Panc1 (cell line): ENCODE measurements at places on chromosomes 3 and 15. TPM values are rescaled to one million over a fixed set of nuclear protein-coding genes. Genes with fewer than 3 reads are reported as not detected.

- DNase-seq = no peak
These were observed 35.4 kb downstream of the FXR1 start for GRCh38 chr3:180947761-180948390.

- DNase-seq = no peak
These were observed 88.8 kb upstream of the PLXND1 start for GRCh38 chr3:129695230-129695629.

DNA sequence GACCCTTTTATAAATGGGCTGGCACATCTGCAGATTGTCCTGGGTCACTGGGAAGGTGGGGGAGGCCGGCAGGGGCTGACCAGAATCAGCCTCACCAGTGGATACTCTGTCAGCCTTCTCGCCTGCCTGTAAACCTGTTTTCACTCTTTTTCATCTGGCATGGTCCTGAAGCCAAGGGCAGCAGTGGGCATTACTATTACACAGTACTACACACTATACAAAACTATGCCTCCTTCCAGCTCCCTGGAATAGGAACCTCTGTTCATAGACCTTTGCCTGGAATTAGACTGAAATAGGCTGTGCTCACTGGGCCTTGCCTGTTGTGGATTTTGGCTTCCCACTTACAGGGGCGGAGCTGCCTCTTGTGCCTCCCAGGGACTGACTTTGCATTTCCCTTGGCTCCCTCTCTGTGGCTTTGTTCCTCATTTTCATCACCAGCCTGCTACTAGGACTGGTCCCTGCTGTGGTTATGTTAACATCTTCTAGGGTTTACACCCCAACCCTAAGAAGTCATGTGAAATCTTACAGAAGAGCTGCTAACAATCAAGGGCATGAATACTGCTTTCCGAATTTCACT, 120.7 kb downstream of the FNDC3B start:
- DNase-seq = no peak

- no peak for DNase-seq
These were observed 2.6 kb upstream of the IL20RB start for GRCh38 chr3:136954980-136955780.

GRCh38 chr15:99764522-99764921, 31.3 kb upstream of the LYSMD4 start:
- DNase-seq = no peak

Gene CHP1
- total RNA-seq = 123 TPM

Gene TMEM158
- 7.3 TPM for total RNA-seq

DNA sequence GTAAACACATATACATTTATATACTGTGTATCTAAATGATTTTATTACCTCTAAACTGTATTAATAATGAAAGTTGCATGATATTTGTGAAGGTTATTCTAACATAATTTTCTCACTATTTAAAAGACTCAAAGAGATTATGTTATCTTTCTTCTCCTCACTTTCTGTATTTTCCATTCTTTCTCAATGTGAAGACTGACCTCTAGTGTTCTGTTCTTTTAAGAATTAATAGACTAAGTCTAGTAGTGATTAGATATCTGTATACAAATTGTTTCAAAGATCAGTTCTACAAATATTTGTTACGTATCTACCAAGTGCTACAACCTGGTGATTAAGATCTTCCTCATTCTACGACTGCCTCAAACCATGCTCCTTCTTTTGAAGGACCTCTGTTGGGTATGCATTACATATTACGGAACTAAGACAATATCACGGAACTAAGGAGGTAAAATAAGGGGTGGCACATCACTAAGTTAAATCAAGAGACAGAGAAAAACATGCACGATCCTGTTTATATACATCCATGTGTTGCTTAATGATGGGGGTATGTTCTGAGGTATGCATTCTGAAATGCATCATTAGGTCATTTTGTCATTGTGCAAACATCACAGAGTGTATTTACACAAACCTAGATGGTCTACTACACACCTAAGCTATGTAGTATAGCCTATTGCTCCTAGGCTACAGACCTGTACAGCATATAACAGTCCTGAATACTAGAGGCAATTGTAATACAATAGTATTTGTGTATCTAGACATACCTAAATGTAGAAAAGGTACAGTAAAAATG, 161.5 kb upstream of the KBTBD8 start:
- DNase-seq = no peak
